ENCODE measurements at places on chromosomes 4 and X.

DNA sequence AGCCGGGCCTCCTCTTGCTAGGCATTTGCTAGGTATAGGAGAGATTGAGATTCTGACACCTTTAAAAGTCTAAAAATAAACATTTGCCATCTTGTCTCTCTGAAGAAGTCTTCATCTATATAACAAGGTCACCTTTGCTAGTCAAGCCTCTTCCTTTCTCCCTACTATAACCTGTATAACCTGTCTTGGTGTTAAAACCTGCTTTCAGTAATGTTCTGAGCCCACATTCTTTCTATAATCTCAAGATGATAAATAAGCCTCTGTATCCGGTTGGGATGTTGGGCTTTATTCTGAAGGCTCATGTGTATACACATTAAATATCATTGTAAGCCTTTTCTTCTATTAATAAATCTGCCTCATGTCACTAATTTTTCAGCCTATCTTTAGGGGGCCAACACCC, 10.2 kb downstream of the ASIC5 start:
- DNase-seq, result no peak

DNA sequence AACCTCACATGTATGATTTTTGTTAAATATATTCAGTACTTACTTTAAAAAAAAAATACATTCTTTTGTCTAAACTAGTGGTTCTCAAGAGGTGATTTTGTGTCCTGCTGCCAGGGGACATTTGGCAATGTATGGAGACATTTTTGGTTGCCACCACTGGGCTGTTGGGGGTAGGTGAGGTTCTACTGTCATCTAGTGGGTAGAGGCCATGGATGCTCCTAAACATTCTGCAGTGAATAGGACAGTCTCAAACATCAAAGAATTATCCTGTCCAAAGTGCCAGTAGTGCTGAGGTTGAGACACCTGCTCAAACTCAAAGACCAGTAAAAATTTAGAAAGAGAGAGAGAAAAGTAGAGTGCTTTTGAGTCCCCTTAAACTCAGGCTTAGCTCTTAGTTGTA, 32.9 kb upstream of the PGM2 start:
- no peak for DNase-seq

- no peak for DNase-seq
Measured at GRCh38 chr4:141851246-141851891, 215.0 kb downstream of the IL15 start.

GRCh38 chr4:176309046-176309445, 10.7 kb upstream of the SPCS3 start:
- DNase-seq, result no peak

GRCh38 chrX:34578237-34578636, 78.8 kb downstream of the TMEM47 start:
- no peak for DNase-seq

All from ovary (tissue), 10 donors.